Left lobe of liver (tissue), 2 donors: ENCODE measurements at places on chromosomes 7 and 10.

DNA sequence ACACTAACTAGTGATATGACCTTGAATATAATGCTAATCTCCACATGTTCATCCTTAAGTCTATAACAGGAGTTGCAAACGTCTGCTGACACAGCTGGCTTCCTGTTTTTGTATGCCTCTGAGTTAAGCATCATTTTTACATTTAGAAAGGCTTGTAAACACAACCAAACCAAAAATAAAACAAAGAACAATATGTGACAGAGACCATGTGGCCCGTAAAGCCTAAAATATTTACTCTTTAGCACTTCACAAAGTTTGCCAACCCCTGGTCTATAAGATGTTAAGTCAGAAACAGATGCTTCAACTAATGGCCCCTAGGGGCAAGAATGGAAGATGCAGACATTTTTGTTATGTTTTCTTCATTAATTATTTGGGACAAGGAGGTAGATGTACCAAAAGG, 109.3 kb downstream of the CPEB3 start:
- no peak for DNase-seq

GRCh38 chr7:55400191-55400590, 35.1 kb downstream of the LANCL2 start:
- no peak for DNase-seq

DNA sequence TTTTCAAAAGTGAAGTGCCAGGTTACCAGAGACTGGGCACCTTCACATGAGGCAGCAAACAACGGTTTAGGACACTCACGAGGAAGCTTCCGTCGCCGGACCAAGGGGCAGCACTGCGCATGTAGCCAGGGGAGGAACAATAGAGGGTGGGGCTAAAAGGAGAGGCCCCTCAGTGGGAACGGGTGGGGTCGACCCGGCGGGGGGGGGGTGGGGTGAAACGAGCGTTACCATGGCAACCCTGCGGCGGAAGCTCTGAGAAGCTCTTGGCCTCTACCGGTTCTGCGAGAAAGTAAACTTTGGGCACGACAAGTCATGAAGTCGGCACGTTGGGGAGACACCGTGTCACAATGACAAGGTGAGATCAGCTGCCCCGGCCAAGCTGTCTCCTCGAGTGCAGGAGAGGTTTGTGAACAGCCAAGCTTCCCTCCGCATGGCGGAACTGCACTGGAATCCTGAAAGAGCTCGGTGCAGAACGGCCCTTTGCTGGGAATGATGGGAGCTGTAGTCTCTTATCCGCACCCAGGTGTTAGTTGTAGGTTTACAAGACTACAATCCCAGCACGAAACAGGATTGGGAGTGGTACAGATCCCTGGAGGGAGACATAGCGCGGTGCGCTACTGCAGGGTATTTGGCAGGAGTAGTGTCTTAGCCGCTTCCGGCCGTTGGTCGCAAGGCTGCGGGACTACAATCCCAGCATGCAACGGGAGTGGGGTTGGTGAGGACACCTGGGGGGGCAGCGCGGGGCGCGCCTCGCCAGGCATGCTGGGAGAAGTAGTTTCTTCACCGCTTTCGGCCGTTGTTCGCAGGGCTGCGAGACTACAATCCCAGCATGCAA, 72.8 kb upstream of the ZNF722 start:
- peak; percentile 96 for DNase-seq

- no peak for DNase-seq
These were observed 25.1 kb upstream of the LAMB1 start for GRCh38 chr7:108028111-108028510.

GRCh38 chr10:121448766-121449421, 149.3 kb downstream of the FGFR2 start:
- no peak for DNase-seq

- peak; percentile 14 for DNase-seq
These were observed 106.6 kb downstream of the VIPR2 start for GRCh38 chr7:159038066-159038465.

- no peak for DNase-seq
These were observed 33.6 kb upstream of the DNMBP start for GRCh38 chr10:100043344-100043743.

- DNase-seq = no peak
These were observed 95.0 kb downstream of the MMRN2 start for GRCh38 chr10:86862373-86862772.

DNA sequence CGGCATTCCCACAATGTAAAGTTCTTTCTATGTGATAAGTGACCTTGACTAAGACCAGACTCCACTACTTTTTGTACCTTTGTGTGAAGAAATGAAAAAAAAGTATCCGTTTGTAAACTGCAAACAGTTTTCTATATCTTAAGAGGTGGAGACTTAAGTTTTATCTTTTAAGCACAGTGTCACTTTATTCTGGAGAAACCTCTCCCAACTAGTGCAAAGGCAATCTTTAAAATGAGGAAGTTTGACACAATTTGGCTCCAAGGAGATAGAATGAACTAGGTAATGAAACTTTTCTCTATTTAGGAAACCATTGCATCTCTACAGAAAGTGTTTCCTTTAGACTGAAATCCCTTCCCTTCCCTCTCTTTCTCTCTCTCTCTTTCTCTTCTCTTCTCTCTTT, 122.9 kb downstream of the SAMD9 start:
- DNase-seq = no peak

DNA sequence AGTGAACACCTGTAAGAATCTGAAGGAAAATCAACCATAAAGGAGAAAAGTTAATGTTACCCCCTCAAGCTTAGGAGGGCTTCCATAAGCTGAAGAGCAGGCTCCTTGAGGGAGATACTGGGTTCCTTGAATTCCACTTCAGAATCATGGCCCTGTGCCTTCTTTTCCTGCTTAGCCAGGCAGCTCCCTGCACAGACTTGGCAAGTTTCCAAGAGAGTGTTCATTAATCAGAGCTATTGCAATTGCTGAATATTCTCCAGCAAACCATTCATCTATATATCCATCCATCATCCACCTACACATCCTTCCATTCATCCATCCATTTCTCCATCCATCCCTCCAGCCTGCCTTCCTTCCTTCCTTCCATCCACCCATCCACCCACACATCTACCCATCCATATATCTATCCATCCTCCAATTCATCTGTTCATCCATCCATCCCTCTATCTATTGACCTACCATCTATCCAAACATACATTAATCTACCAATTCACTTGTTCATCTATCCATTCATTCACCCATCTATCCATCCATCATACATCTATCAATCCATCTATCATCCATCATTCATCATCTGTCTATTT, 574.4 kb downstream of the PTPRN2 start:
- no peak for DNase-seq

- no peak for DNase-seq
These were observed 60.7 kb downstream of the LHPP start for GRCh38 chr10:124522131-124522932.
